ENCODE measurements at places on chromosomes 12 and 14.

DNA sequence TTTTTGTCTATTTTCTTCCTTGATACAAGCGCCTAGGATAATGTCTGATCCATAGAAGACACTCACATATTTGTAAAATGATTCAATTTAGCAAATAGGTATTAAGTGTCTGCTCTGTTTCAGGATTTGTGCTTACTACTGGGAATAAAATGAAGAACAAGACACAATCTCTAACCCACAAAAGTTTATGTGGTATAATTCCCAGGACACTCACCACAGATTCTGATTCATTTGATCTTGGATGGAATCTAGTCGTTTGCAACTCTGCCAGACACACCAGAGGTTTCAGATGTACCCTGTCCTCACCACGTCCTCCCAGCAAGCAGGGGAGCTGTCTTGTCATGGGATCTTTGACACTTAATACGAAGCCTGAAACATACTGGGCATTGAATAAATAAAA lies 208.3 kb downstream of the LRIG3 start:
- DNase-seq, result peak; percentile 11

GRCh38 chr12:76746516-76746915 lies 17.4 kb upstream of the ZDHHC17 start:
- no peak for DNase-seq

DNA sequence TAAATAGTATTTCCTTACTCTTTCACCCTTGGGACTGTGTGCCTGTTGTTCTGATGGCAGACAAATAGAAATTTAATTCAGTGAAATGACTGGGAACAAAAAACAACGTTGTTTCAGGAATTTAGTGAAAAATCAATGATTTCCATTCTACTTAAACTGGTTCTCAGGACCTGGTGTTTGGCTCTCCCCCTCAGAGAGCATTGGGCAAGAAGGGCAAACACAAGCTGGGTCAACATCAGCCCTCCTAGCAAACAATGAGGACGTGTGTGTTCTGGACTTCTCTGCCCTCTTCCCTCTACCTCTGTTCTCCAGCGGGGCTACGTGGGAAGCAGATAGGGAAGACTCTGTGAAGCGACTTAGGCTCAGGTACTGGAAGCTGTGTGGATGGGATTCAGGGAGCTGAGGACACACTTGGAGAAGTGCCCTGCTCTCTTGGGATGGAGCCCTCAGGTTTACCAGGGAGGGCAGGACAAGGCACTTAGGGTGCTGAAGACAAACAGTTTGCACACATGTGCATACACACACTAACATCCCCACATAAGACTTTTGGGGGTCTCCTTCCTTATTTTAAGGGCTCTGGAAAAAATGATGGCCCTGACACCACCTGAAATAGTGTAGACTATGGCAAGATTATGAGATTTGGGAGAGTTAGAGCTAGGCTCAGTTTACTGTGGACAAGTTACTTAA lies 7.6 kb upstream of the SERPINA1 start:
- no peak for DNase-seq

DNA sequence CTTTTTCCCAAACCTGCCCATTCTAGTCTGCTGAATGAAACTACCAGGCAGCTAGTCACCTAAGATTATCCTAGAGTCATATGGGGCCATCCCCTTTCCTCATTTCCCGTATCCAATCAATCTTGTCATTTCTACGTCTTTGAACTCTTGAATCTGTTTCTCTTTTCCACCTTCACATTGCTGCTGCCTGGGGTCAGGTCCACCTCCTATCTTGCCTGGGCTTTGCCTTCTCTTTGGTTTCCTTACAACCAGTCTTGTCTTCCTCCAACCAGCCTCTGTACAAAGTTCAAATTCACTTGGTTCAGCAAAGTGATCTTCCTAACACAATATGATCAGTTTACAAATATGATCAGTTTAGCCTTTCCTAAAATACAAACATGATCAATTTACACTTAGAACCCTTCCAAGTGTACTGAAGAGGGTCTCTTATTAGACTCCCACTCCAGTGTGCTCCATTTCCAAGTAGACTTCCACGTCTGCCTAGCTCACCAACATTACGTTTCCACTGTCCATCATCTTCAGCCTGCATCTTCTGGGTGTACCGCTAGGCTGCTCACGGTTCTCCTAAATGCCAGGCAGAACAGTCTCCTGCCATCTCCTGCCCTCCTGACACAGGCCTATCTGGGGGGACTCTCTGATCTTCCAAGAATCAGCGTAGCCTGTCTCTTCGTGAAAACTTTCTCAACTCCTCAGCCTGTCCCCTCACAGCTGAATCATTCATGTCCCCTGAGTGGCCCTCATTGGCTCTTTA lies 4.1 kb upstream of the ACVR1B start:
- no peak for DNase-seq

GRCh38 chr12:673849-674248 lies 10.6 kb upstream of the NINJ2 start:
- DNase-seq, result no peak
